ENCODE measurements at places on chromosomes 3 and 15. TPM values are rescaled to one million over a fixed set of nuclear protein-coding genes. Genes with fewer than 3 reads are reported as not detected.

Gene ROBO1
- total RNA-seq: 9.1 TPM

Gene MAGEL2
- total RNA-seq: not detected

Gene ROBO2
- not detected for total RNA-seq

Gene AGBL1
- total RNA-seq: not detected

Gene SELENOK
- 18.3 TPM for total RNA-seq

Gene TP53BP1
- total RNA-seq: 19.2 TPM

Gene RARB
- 10.4 TPM for total RNA-seq

Gene THAP10
- 6.4 TPM for total RNA-seq

Gene B3GALNT1
- total RNA-seq: 0.10 TPM

Gene KLHL6
- not detected for total RNA-seq

Gene PIERCE2
- 4.7 TPM for total RNA-seq

Gene VILL
- total RNA-seq: 0.17 TPM

Gene ITPR1
- 5.2 TPM for total RNA-seq

Gene FBXW12
- total RNA-seq: not detected

Gene SI
- total RNA-seq: not detected

Gene PPM1L
- 0.50 TPM for total RNA-seq

Gene PRR20G
- total RNA-seq: 0.19 TPM

Gene TMCO5A
- total RNA-seq: not detected
